ENCODE measurements at places on chromosomes 6 and 20.

GRCh38 chr6:15929685-15930084 lies 199.2 kb upstream of the MYLIP start:
- no peaks in the 10 kb centered on the region for H3K4me1 ChIP-seq
- no peaks in the 10 kb centered on the region for H3K27me3 ChIP-seq
- no peak for DNase-seq
- H3K4me3 ChIP-seq, result no peak overlapping the region

- no peak overlapping the region for H3K27ac ChIP-seq
- H3K4me3 ChIP-seq, result no peak overlapping the region
- DNase-seq, result no peak
- no peaks in the 10 kb centered on the region for H3K27me3 ChIP-seq
- H3K36me3 ChIP-seq, result no peaks in the 10 kb centered on the region
Observed at GRCh38 chr6:101909366-101909765, 515.9 kb downstream of the GRIK2 start.

- H3K4me3 ChIP-seq, result no peak overlapping the region
- H3K27me3 ChIP-seq, result no peaks in the 10 kb centered on the region
- DNase-seq, result no peak
- H3K36me3 ChIP-seq, result peaks cover 16% of the 10 kb centered on the region
- no peaks in the 10 kb centered on the region for H3K4me1 ChIP-seq
- no peak overlapping the region for H3K27ac ChIP-seq
Observed at GRCh38 chr6:411402-412145, 20.0 kb downstream of the IRF4 start.

GRCh38 chr20:47152068-47152467 lies 204.4 kb downstream of the ZMYND8 start:
- no peaks in the 10 kb centered on the region for H3K27me3 ChIP-seq
- no peak overlapping the region for H3K27ac ChIP-seq

DNA sequence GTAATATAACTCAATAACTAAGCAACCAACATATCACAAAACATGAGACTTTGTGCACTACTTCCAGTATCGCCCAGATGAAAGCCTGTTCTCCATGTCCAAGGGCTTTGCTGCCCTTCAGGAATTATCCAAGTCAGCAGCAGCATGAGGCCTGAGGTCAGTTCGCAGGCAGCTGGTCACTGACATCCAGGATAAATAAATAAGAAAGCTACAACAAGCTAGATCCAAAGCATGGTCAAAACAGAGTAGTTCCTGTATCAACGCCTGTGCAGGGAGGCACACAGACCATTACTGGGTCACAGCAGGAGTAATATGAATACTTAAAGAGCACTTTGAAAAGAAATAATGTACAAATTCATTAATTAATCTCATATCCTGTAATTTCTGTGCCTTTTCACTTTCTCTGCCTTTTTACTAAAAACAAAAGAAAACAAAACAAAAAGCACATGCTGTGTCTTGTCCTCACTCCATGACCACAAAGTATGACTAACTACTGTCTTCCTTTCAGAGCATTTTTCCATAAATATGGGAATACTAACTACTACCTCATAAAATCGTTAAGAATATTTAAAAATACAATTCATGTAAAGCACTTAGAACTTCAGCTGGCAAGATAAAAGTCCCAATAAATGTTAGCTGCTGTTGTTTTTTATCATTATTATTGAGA lies 374.9 kb upstream of the IRAK1BP1 start:
- no peak overlapping the region for H3K27ac ChIP-seq
- no peaks in the 10 kb centered on the region for H3K27me3 ChIP-seq
- no peaks in the 10 kb centered on the region for H3K4me1 ChIP-seq
- H3K4me3 ChIP-seq, result no peak overlapping the region

DNA sequence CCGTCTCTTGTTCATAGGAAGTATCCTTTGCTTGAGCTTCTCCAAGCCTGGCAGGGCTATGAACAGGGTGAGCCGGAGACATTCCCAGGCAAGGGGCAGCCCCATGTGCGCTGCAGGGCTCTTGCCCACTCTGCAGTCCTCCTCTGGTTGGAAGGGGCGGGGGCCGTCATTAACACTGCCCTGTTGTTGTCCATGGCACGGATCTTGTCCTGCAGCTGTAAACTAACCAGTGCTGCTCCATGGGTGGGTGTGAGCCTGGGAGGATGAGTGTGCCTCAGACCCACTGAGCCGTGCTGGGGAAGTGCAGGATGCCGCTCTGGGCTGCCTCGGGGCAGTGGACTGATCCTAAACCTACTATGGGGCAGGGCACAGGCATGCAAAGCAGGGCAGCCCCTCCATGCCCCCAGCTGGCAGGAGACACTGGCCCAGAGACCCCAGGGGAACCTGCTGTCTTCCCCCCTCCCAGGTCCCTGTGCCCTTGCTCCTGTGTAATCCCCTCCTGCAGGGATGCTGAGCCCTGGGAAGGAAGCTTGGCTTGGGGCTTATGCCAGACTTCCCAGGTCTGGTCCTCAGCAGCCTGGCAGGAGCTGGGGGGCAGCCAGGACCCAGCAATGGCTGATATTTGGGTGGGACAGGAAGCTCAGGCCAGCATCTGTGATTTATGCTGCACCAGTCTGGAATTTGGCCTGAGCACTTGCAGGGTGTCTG lies 8.5 kb downstream of the EBF4 start:
- H3K27me3 ChIP-seq, result no peaks in the 10 kb centered on the region
- H3K4me3 ChIP-seq, result no peak overlapping the region
- H3K27ac ChIP-seq, result no peak overlapping the region
- DNase-seq, result no peak
- no peaks in the 10 kb centered on the region for H3K36me3 ChIP-seq

GRCh38 chr6:3620389-3620788 lies 131.1 kb downstream of the PXDC1 start:
- no peak overlapping the region for H3K4me3 ChIP-seq
- H3K27ac ChIP-seq, result no peak overlapping the region
- no peaks in the 10 kb centered on the region for H3K4me1 ChIP-seq
- no peaks in the 10 kb centered on the region for H3K27me3 ChIP-seq

DNA sequence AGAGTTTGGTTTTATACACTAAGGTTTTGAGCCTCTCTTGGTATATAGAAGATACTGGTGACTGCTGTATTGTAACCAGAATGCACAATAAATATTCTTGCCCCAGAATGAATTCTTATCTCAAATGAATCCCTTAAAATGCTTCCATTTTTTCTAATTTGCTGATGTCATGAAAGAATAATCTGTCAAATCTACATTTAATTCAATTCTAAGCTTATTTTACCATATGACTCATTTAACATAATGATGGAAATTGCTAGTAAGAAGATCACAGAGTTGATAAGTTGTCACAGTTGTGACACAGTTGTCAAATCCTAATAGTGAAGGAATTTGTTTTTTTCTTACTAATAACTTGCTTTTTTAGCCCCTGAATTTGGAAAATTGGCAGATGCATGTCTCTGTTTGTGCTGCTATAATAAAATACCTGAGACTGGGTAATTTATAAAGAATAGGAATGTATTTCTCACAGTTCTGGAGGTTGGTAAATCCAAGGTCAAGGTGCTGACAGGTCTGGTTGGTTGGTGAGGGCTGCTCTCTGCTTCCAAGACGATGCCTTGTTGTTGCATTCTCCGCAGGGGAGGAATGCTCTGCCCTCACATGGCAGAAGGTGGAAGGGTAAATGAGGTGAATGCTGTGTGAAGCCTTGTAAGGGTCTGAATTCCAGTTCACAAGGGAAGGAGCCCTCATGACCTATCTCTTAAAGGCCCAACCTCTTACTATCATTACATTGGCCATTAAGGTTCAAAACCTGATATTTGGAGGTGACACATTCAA lies 4.7 kb downstream of the ECT2L start:
- no peak for DNase-seq
- H3K4me3 ChIP-seq, result no peak overlapping the region
- H3K27me3 ChIP-seq, result no peaks in the 10 kb centered on the region
- H3K27ac ChIP-seq, result no peak overlapping the region

GRCh38 chr6:1893470-1894130 lies 283.9 kb downstream of the FOXC1 start:
- H3K27me3 ChIP-seq, result no peaks in the 10 kb centered on the region

DNA sequence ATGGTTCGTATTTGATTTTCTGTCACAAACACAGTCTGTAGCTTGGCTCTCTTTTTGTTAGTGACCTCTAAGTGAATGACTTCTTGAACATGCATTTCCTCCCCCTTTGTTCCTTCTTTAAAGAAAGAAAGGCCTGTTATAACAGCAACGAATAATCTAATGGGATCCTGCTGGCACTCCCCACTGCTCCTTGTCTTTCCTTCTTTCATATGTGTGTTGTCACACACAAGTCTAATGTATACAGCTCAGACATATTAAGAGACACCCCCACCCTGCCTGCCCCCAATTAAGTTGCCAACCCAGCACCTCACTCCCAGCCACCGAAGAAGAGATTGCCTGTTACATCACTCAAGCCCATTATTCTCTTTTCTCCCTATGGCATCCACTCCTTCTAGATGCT lies 4.9 kb upstream of the SAMD5 start:
- no peak overlapping the region for H3K4me3 ChIP-seq
- no peaks in the 10 kb centered on the region for H3K36me3 ChIP-seq
- no peaks in the 10 kb centered on the region for H3K4me1 ChIP-seq
- no peak for DNase-seq
- H3K27ac ChIP-seq, result no peak overlapping the region
- peaks cover 6% of the 10 kb centered on the region for H3K27me3 ChIP-seq

- no peak overlapping the region for H3K4me3 ChIP-seq
- no peaks in the 10 kb centered on the region for H3K4me1 ChIP-seq
- H3K36me3 ChIP-seq, result no peaks in the 10 kb centered on the region
- H3K27ac ChIP-seq, result no peak overlapping the region
- no peak for DNase-seq
- no peaks in the 10 kb centered on the region for H3K27me3 ChIP-seq
Observed at GRCh38 chr20:38640521-38640920, 38.9 kb downstream of the ARHGAP40 start.

DNA sequence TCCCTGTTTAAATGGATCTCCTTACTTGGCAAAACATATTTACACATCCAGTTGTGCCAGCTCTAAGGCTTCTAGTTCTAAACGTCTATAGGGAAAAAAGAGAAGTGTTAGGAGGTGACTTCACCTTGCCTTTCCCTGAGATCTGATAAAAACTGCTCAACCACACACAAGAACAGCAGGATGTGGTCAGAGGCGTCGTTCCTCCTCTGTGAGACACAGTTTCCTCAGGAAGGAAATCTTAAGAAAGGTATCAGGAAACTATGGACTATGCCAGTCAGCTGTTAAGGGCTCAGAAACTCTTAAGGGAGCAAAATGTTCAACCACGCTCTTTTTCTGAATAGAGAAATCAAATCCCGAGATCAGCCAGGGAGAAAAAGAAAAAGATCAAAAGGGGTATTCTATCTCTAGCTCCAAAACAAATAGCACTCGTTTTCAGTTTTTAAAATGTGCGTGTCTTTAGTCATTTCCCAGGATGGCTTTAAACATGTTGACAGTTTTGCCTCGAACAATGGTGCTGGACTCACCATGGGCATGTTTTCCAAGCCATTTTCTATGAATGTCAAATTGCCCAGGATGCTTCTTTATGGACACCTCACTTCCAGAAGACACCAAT lies 154.5 kb downstream of the HACE1 start:
- H3K27ac ChIP-seq, result no peak overlapping the region
- no peaks in the 10 kb centered on the region for H3K36me3 ChIP-seq
- H3K4me1 ChIP-seq, result no peaks in the 10 kb centered on the region
- DNase-seq, result no peak
- H3K4me3 ChIP-seq, result no peak overlapping the region
